T-helper 2 cell treated with Interferon-gamma antibody and Interleukin-4, amounts not matched to agents 5 μg/mL and 100 μg/mL, for 36 hours (primary cell): ENCODE measurements at places on chromosomes 2 and 18.

- DNase-seq = no peak
Measured at GRCh38 chr2:40639320-40639719, 187.4 kb upstream of the SLC8A1 start.

DNA sequence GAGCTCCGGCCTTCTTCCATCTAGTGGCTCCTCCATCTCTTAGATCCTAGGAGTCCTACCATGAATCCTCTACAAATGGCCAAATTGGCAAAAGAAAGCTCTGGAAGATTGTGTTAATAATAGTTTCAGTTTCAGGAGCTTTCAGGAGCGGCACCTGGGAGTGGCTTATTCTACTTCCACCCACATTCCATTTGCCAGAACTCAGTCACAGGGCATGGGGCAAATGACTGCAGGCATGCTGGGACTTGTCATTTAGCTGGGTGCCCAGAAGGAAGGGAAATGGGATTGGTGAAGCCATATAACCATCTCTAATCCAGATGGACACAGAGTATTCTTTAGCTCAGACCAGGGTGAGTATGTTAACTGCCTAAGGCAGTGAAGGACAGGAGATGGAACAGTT lies 3.6 kb upstream of the LRATD1 start:
- DNase-seq = no peak

- DNase-seq = no peak
Measured at GRCh38 chr2:66137606-66138130, 297.3 kb upstream of the MEIS1 start.

- DNase-seq = no peak
Measured at GRCh38 chr2:223949241-223949840, 4.2 kb upstream of the WDFY1 start.

DNA sequence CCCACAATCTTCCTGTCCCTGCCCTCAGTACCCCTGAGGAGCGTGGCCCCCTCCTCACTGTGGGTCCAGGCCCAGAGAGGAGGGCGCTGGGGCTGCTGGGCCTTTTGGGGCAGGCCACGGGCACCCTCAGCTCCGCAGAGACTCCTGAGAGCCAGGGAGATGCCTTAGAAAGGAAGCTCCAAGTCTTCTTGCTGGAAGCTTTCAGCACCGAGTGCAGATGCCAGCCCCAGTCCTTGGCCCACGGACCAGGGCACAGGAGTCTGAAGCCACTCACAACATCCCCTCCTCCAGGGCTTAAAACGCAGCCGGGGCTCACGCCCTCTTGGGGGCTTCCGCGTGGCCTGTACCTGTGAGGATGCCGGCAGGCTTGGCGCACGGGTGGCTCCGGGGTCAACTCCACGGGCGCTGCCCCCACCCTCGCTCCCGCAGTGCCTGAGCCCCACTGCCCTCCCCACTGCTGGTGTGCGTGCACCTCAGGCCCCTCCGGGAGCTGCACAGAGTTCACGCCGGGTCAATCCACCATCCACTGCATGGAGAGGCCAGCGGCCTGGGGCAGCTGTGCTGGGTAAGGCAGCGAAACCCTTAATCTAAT lies 72.1 kb upstream of the CTDP1 start:
- no peak for DNase-seq

- no peak for DNase-seq
Measured at GRCh38 chr18:62885804-62886203, 170.5 kb downstream of the PHLPP1 start.
